ENCODE measurements at places on chromosomes 7 and 10.

GRCh38 chr10:62894156-62894555, 78.0 kb upstream of the EGR2 start:
- no peak for DNase-seq

- DNase-seq: no peak
These were observed 173.4 kb upstream of the RHEB start for GRCh38 chr7:151693140-151693539.

DNA sequence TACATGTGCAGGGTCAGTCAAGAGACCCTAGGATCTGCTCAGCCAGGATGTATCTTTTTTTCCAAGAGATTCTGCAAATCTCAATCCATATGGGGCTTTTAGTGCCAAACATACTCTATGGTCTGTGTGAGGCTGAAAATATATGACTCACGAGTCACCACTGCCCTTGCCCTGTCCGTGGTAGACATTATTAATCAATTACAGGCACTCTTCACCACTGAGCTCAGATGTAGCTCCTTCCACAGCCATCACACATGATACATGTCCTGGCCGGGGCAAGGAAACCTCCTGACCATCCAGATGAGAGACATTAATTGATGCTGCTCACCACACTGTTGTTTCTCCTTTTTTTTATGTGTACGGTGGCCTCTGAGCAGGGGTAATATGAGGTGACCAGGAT, 90.2 kb upstream of the RET start:
- no peak for DNase-seq

DNA sequence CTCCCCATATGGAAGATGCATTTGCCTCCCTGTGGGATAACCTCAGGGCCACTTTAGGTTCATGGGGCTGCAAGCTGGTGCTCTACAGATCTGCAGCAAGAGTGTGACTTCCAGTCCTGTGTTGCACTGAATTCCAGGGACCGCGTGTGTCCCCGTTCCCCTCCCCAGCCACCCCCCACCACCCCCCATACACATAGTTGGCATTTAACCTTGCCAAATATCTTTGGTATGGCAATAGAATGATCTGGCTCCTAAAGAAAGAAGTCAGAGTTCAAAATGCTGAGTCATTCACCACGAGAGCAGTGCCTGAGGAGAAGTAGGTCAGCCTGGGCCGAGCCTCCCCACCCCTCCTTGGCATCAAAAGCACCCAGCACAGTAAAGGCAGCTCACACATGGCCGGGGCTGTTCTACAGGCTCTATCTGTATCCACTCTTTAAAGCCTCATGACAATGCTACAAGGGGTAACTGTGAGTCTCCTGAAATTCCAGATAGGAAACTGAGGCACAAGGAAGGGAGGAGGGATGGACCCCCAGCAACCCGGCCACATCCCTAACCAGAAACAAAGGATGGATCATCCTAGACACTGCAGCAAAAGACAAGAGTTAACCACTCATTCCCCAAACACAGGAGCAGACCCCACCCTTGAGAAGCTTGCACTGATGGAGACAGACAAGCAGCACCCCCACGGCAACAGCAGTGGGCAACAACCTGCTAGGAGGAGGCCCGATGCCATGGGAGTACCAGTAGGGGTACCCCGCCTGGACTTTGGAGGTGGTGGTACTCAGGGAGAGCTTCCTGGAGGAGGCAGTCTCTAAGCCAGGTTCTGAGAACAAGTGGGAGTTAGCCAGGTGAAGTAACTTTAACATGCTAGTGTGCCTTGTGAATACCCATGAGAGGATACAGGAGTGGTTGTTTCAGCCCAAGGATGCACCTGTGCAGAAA, 70.3 kb upstream of the NANOS1 start:
- no peak for DNase-seq

- DNase-seq: no peak
These were observed 2.2 kb downstream of the MEOX2 start for GRCh38 chr7:15684111-15684800.

DNA sequence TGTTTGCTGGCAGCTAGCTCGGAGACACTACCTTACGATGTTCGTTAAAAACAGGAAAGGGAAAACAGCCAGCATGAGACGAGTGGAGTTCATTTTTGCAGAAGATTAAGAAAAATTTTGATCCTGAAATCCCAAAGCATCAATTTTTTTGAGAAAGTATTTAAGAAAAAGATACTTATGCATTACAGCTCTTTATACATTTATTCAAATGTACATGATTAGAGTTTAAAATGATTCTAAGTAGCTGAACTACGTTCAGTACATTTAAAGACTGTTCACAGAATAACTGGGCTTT, 34.7 kb downstream of the CNPY1 start:
- DNase-seq: no peak

DNA sequence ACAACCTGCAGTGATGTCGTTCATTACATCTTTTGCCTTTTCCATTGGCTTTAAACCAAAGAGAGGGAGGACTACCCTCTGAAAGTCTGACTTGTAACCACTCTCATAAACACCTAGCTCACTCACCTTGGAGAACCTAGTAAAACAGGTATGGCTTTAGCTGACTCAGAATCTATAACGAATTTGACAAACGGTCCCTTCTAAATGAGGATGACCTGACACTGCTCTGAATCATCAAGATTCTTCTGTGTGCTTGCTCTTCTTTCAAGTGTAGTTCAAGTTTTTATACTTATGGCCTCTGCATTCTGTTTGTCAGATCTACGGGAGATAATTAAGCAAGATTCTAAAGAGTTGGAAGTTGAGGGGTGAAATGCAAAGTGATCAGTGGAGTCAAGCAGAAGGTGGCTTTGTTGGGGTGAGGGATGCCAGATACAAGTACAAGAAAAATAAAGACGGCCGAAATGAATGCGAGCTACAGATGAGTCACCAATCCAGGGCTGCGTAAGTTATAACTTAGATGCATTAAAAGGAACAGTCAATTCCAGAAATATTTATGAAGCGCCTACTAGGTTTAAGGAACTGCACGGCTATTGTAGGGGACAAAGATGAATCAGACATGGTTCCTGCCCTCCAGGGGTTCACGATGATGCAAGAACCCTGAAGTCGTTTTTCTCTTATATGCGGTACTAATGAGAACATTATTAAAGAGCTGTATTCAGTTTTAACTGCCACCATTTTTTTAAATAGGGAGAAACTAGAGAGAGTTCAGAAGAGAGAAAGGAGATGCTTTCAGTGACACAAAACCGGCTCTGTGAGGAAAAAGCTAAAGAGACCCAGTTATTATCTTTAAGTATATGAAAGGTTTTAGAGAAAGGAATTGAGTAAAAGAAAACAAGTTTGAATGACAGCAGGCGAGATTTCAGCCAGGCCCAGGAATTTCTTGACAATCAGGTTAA, 6.5 kb downstream of the HIPK2 start:
- no peak for DNase-seq

- DNase-seq: no peak
These were observed 44.0 kb downstream of the ADK start for GRCh38 chr10:74194999-74195398.

- DNase-seq: no peak
These were observed 61.2 kb upstream of the NPVF start for GRCh38 chr7:25289518-25289917.

- DNase-seq: no peak
These were observed 40.4 kb downstream of the KCTD7 start for GRCh38 chr7:66669088-66669487.

- DNase-seq: no peak
These were observed 105.7 kb downstream of the DNAJB6 start for GRCh38 chr7:157442456-157442855.

- DNase-seq: no peak
These were observed 119.9 kb downstream of the MBL2 start for GRCh38 chr10:52652431-52653262.

- no peak for DNase-seq
These were observed 29.3 kb downstream of the TNS3 start for GRCh38 chr7:47552621-47553020.

DNA sequence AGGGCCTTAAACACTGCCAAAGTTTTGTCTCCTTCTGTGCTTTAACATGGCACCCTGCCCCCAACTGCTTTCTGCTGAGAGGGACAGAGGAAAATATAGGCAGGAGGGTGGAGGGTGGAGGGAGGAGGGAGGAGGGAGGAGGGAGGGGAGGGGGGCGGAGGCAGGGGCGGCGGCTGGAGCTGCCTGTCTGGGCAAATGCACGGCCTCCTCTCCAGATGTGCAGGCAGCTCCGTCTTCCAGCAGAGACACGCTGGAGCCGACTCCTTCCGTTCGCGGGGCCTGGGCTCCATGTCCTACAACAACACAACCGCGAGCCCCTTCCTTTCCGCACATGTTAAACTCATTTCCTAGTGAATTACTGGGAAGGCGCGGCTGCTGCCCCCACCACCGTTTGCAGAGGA, 14.2 kb downstream of the EBF3 start:
- DNase-seq: no peak

DNA sequence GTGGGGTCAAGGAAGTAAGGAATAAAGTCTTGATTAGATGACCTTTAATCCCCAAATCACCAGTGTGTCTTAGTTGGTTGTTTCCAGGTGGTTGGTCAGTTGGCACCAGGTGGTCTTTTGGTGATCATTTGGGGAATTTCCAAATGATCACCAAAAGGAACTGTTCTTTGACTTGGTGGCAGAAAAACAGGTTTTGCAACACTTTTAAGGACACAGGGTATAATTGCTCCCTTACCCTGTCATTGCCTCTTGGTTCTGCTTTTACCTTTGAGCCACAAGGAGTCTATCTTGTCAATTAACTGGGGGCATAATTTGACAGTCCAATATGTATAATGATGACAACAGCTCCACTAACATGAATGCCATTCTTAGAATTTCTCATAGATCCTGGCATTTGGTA, 104.2 kb downstream of the ADK start:
- no peak for DNase-seq

GRCh38 chr10:84876116-84876999, 548.0 kb downstream of the CCSER2 start:
- DNase-seq: no peak

DNA sequence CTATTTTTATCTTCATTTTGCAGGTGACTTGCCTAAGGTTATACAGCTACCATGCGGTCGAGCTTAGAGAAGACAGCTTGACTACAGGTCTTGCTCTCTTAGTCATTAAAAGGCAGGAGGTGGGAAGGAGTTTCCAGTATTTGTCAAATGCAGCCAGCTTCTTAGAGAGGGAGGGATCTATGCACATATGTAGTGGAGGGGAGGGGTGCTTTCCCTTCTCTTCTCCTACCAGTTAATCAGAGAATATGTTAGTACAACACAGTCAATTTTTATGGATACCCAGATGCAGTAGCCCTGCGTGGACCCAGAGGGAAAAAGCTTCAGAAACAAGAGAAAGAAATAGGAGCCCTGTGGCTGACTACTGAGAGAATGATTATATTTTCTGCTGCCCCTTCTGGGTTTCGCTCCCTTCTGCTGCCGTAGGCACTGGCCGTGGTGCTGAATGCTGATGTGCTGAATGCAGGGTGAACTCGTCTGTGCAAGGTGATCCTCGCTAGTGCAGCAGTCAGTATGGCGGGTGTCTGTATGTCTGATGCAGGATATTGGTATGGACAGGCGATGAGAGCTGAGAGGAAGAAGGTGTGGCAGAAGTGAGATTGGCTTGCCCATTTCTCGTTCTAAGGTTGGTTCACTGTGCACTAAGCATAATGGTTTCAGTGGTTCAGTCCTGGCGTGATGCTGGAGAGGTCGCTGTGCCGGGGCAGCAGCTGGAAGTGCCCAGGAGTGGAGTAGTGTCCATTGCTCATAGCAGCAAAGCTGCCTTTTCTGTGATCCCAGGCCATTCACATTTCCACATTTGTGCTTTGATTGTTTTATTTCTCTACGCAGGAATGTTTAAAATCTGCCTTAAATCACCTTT, 189.2 kb upstream of the PODXL start:
- no peak for DNase-seq

- peak; percentile 97 for DNase-seq
These were observed at the start of gene NCAPG2 for GRCh38 chr7:158704524-158705233. Gene NCAPG2 (minus strand): TSS chr7:158704804. CDS start chr7:158701899, 2,905 bp downstream.

DNA sequence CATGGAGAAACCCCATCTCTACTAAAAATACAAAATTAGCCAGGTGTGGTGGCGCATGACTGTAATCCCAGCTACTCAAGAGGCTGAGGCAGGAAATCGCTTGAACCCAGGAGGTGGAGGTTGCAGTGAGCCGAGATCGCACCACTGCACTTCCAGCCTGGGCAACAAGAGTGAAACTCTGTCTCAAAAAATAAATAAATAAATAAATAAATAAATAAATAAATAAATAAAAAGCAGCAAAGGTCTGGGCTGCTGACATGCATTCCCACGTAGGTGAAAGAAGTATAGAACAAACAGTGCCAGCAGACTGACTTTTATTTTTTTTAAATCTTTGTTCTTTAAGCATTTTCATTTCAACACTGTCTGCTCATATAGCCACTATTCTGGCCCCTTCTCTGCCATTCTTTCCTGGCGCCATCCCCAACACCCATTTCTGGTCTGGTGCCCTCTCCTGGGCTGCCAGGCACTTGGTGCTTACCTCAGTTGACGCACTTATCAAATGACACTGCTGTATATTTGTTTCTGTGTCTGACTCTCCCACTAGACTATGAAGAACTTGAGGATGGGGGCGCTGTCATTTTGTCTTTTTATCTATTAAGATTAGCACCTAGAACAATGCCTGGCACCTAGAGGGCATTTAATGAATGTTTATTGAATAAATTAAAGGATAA, 15.6 kb downstream of the FAM107B start:
- no peak for DNase-seq

GRCh38 chr10:72011468-72011867, 47.3 kb downstream of the CHST3 start:
- no peak for DNase-seq

DNA sequence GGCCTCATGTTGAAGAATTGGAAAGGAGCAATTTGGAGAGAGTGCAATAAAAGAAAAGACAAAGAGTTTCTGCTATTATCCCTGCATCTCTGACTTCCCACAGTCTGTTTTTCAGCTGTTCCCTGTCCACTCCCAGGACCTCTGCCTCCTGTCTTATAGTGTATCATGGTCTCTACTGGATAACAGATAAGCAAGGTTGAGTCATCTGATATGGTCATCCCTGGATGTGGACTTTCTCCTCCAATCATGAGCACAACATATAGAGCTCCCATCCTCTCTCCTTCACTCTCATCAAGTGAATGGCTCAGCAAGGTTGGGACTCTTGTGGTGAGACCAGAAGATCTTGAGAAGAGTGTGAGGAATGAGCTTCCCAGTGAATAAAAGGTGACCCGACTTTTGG, 123.1 kb downstream of the PLCE1 start:
- no peak for DNase-seq

- DNase-seq: peak; percentile 41
These were observed 24.6 kb upstream of the ITGA8 start for GRCh38 chr10:15744217-15744865.

GRCh38 chr10:29949411-29950011, 109.9 kb downstream of the JCAD start:
- DNase-seq: no peak

DNA sequence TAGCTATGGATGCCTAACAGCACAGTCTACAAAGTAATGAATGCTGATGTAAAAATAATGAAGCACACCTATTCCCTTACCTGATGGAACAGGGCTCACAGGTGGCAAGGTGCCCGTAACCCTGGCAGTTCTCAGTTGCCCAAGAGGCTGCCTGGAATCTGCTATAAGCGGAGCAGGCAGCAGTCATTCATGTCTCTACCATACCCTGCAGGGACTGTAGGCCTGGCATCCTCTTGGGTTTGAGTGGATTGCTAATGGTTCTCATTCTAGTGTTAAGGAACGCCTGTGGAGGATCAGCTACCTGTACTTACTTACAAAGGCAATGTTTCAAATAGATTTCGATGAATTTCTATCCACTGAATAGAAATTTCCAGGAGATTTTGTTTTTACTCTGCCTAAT, 38.4 kb downstream of the BAIAP2L1 start:
- no peak for DNase-seq

- no peak for DNase-seq
These were observed 69.3 kb downstream of the OAT start for GRCh38 chr10:124349231-124349995.
